ENCODE measurements at places on chromosomes 11 and 22.

DNA sequence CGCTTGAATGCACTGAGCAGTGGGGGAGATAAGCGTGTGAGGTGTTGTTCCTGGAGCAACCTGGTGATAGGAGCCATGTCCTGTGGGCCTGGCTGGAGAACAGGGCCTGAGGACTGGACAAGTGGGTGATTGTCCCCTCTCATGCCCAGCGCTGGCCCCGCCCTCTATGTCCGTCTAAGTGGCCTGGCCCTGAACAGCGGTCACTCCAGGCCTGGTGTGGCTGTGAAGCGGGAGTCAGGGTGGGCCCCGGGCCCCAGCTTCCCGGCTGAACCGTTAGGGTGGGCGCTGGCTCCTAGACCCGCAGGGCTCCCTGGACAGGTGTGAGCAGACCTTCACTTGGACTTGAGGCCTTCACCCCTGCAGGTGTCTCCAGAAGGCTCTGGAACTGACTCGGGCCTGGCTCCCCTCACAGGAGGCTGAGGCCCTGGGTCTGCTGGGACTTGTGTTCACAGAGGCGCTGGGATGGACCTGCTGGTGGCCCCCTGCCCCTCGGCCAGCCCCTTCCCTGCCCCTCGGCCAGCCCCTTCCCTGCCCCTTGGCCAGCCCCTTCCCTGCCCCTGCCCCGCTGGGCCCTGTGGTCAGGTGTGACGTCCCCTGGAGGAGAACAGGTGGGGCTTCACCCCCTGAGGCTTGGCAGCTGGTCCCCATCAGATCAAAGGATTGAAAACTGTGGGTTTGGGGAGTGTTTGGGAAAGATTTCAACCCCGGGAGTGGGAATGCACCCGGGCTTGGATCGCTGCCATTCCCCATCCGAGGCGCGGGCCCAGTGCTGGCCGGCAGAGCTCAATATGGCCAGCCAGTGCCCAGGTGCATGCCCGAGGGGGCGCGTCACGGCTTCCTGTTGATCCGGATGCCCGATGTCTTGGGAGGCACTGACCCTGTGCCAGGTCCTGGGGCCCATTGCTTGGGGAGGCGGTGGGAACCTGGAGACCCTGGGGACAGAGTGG, 3.2 kb upstream of the MUC6 start:
- no peaks in the 10 kb centered on the region for H3K27me3 ChIP-seq
- no peak overlapping the region for H3K4me3 ChIP-seq
- DNase-seq, result no peak
- no peak overlapping the region for H3K27ac ChIP-seq

DNA sequence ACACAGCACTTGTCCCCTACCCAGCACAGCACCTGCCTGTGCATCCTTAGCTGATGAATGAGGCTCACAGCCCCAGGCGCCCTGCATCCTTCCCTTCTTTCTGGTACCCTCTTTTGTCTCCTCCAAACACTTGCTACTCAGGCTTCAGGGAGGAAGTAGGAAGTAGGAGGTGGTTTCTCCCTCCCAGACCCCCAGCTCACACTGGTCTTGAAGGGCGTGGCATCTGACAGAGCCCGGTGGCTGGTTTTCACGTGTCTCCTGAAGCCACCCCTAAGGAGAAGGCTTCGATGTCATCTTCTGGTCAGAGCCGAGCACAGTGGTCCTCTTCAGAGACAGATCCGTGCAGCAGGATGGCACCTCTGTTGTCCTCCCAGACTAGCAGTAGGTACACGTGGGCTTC, 109.8 kb downstream of the PTPRJ start:
- H3K27ac ChIP-seq, result no peak overlapping the region
- H3K27me3 ChIP-seq, result no peaks in the 10 kb centered on the region
- H3K4me3 ChIP-seq, result no peak overlapping the region

DNA sequence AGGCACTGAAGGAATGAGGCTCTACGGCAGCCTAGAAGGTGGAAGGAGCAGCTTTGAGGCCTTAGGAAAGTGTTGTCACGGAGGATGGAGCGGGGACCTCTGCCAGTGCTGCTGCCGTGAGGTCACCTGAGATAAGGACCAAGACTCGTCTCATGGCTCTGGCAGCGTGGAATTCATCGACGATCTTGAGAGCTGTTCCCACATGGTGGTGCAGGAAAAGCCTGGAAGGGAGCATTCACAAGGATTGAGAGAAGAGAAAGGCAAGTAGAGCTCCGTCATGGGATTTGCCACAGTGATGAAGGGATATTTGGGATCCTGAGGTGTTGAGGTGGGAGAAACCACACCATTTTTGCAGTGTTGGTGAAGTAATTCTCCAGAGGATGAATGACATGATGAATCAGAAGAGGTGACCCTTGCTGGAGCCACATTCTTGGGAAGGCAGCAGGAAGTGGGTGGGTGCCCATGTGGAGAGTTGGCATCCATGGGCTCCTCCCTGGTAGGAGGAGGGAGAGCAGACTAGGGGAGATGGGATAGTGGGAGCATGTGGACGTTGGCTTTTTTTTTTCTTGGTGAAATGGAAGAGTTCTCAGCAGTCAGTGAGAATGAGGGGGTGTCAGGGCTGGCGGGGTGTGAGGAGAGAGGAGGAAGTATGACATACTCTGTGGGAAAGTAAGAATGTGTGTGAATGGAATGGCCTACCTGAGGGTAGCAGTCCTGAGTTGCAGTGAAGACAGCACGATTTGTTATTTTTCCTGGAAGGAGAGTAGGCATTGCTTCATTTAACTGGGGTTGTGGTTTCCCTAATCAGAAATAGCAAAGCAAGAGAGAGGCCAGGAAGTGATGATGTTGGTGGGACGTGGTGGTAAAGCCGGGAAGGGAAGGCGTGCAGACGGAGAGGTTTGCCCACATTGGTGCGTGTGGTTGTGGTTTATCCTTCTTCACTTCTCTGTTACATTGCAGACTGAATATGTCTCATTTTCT, 11.1 kb downstream of the PPP6R3 start:
- H3K4me3 ChIP-seq, result no peak overlapping the region
- no peak for DNase-seq
- peak overlapping the region; percentile 12 for H3K27ac ChIP-seq
- peaks cover 17% of the 10 kb centered on the region for H3K4me1 ChIP-seq

DNA sequence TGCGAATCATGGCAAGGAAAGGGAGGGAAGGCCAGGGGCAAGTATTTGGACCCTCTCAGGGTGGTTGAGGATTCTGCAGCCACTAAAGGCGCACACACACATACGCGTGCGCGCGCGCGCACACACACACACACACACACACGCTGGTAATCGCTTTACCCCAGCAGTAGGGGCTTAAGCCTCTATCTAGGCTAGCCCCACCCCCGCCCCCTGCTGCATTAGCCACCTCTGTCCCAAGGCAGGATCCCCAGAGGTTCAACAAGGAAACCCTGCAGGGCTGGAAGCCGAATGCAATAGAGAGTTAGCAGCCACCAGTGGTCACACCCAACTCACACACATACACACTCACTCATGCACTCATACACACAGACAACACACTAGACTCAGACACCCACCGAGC, 28.6 kb upstream of the ELFN2 start:
- no peaks in the 10 kb centered on the region for H3K27me3 ChIP-seq
- no peak for DNase-seq
- peaks cover 15% of the 10 kb centered on the region for H3K4me1 ChIP-seq
- peak overlapping the region; percentile 79 for H3K27ac ChIP-seq

DNA sequence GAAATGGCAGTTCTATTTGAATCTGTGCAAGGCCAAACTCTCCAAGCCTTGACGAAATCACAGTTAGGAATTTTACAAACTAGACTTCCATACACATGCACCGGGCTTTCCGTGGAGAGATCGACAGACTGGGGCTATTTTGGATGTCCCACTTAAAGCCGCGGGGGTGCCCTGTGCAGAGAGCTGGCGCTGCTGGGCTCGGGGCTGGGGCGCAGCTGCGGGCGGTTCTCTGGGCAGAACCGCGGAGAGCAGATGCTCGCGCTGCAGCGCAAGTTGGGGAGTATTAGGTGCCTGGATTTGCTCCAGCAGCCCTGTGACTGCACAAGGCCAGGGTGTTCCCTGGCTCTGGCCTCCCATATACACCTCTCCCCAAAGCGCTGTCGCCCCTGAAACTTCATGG, 67.2 kb downstream of the SPATA19 start:
- DNase-seq, result no peak
- no peaks in the 10 kb centered on the region for H3K4me1 ChIP-seq
- no peaks in the 10 kb centered on the region for H3K36me3 ChIP-seq

- no peaks in the 10 kb centered on the region for H3K27me3 ChIP-seq
- H3K27ac ChIP-seq, result no peak overlapping the region
- H3K4me3 ChIP-seq, result no peak overlapping the region
- no peaks in the 10 kb centered on the region for H3K4me1 ChIP-seq
- H3K36me3 ChIP-seq, result no peaks in the 10 kb centered on the region
- no peak for DNase-seq
Observed at GRCh38 chr11:94507485-94507884, 4.8 kb upstream of the C11orf97 start.

GRCh38 chr11:86469491-86470388, 95.1 kb downstream of the CCDC81 start:
- no peak for DNase-seq
- H3K27ac ChIP-seq, result no peak overlapping the region
- no peaks in the 10 kb centered on the region for H3K36me3 ChIP-seq
- H3K4me3 ChIP-seq, result no peak overlapping the region
- H3K27me3 ChIP-seq, result no peaks in the 10 kb centered on the region
- peaks cover 6% of the 10 kb centered on the region for H3K4me1 ChIP-seq

DNA sequence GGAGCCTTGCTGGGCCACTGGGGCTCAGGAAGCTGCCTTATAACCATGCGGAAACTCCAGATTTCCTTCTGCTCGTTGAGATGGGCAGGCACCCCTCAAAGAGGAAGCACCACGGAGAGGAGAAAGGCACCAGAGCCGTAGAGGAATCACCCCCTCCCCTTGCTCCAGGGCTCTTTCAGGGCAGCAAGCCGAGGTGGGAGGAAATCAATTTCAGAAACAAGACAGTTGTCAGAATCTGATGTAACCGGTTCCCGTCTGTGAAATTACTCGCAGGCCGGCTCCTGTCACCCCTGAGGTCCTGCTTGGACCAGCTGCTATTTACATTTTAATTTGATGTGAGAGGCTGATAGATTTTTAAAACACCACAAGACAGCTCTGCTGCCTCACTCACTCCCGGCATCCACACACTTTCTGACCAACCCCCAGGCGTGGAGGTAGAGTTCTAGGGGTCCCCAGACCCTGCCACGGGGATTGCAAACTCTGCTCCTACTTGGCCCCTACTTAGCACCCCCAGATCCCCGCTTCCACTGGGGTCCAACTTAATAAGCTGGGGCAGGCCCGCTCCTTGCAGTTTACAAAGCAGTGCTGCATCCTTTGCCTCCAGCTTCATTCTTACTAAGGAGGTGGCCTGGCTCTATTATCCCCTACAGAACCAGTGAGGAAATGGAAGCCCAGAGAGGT, 162.5 kb downstream of the CEP164 start:
- H3K4me1 ChIP-seq, result no peaks in the 10 kb centered on the region
- no peak for DNase-seq
- H3K36me3 ChIP-seq, result no peaks in the 10 kb centered on the region
- H3K4me3 ChIP-seq, result no peak overlapping the region
- H3K27ac ChIP-seq, result no peak overlapping the region

DNA sequence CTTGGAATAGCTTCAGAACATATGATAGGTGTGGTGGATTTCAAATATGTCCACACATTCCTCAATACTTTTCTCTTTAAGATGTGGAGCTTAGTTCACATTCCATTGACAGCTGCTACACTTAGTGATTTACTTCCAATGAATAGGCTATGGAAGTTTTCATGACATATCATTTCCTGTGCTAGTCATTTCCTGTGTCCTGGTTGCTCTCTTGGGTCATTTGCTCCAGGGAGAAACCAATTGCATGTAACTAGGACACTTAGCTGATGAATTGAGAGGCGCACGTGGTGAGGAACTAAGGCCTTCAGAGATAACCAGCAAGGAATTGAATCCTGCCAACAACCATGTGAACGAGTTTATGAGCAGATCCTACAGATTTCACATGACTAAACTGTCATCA, 120.9 kb downstream of the SLC17A6 start:
- peak overlapping the region; percentile 98 for H3K27ac ChIP-seq
- peak; percentile 67 for DNase-seq
- peaks cover 7% of the 10 kb centered on the region for H3K36me3 ChIP-seq
- H3K4me1 ChIP-seq, result peaks cover 59% of the 10 kb centered on the region

- peaks cover 4% of the 10 kb centered on the region for H3K4me1 ChIP-seq
- no peak overlapping the region for H3K4me3 ChIP-seq
- H3K27ac ChIP-seq, result no peak overlapping the region
- H3K36me3 ChIP-seq, result no peaks in the 10 kb centered on the region
Observed at GRCh38 chr22:27022274-27022895, 365.0 kb downstream of the MIAT start.

DNA sequence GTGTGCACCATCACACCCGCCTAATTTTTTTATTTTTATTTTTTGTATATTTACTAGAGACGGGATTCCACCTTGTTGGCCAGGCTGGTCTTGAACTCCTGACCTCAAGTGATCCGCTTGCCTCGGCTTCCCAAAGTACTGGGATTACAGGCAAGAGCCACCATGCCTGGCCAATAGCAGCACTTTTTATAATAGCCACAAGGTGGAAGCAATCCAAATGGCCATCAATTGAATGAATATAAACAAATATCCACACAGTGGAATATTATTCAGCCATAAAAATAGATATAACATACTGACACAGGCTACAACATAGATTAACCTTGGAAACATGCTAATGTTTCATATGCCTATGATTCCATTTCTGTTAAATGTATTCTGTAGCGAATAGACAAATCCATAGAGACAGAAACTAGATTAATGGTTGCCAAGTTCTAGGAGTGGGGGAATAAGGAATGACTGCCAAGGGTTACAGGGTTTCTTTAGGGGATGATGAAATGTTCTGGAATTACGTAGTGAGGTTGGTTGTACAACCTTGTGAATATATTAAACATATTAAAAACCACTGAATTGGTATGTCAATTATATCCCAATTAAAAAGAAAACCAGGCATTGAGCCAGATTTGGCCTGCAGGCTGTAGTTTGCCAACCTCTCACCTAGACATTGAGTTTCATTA, 4.8 kb downstream of the VPS51 start:
- H3K4me1 ChIP-seq, result peaks cover 5% of the 10 kb centered on the region
- H3K36me3 ChIP-seq, result peaks cover 24% of the 10 kb centered on the region

DNA sequence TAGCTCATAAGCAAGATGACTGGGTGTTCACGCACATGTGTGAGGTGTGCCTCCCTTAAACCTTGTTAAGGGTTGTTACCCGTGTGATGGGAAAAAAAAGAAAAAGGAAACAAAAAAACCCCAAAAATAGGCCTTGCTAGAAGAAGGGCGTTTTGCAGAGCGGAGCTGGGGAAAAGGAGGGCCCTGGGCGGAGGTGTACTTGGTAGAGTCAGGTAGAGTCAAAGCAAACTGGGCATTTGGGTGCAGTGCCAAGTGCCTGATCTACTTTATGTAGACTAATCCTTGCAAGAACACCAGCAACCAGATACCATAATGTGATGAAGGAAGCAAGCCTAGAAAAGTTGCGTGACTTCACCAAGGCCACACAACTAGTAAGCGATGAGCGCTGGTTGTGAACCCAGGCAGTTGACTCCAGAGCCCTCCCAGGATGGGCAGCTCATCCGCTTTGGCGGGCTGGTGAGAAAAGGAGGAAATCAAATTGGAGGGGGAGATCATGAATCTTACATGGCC, 1.2 kb upstream of the TIRAP start:
- H3K4me1 ChIP-seq, result peaks cover 4% of the 10 kb centered on the region
- DNase-seq, result no peak
- H3K27me3 ChIP-seq, result no peaks in the 10 kb centered on the region
- H3K4me3 ChIP-seq, result no peak overlapping the region

- no peak overlapping the region for H3K27ac ChIP-seq
- H3K36me3 ChIP-seq, result 0 out of 2 replicates have a peak, but pooled peaks cover 3% of the 10 kb centered on the region
- H3K27me3 ChIP-seq, result no peaks in the 10 kb centered on the region
- no peaks in the 10 kb centered on the region for H3K4me1 ChIP-seq
- DNase-seq, result no peak
Observed at GRCh38 chr11:116976941-116977570, 121.2 kb downstream of the SIK3 start.

GRCh38 chr11:15707971-15708370, 593.2 kb downstream of the INSC start:
- no peaks in the 10 kb centered on the region for H3K4me1 ChIP-seq
- no peak overlapping the region for H3K4me3 ChIP-seq
- H3K36me3 ChIP-seq, result no peaks in the 10 kb centered on the region
- H3K27me3 ChIP-seq, result no peaks in the 10 kb centered on the region
